Activated CD4-positive, alpha-beta T cell treated with anti-CD3 and anti-CD28 coated beads for 48 hours (primary cell): ENCODE measurements at places on chromosomes 12 and 14.

GRCh38 chr12:101470939-101471338 is 4.2 kb upstream of the SPIC start:
- DNase-seq = no peak

GRCh38 chr12:132899033-132899432 is 11.6 kb upstream of the CHFR start:
- no peak for DNase-seq

DNA sequence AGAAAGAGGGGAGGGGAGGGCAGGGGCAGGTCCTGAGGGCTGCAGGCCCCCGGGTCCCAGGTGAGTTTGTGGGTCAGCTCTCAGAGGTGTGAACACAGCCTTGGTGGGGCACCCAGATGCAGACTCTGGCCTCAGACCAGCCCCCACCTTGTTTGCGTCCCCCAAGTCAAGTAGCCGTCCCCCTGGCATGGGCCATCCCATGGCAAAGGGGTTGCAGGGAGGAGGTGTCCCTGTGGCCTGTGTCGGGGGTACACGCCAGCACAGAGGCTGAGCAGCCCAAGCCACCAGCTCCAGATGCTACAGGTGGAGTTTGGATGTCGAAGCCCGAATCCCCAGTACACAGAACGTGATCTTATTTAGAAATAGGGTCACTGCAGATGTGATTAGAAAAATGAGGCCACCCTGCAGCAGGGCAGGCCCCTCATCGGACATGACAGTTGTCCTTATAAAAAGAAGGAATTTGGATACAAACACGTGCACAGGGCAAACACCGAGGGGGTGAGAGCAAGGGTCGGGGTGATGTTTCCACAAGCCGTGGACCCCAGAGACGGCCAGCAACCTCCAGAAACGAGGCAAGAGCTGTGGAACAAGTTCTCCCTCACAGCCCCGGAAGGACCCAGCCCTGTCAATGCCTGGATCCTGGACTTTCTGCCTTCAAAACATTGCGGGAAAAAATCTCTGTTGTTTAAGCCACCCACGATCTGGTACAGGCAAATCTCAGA is 141.2 kb upstream of the C14orf180 start:
- no peak for DNase-seq

DNA sequence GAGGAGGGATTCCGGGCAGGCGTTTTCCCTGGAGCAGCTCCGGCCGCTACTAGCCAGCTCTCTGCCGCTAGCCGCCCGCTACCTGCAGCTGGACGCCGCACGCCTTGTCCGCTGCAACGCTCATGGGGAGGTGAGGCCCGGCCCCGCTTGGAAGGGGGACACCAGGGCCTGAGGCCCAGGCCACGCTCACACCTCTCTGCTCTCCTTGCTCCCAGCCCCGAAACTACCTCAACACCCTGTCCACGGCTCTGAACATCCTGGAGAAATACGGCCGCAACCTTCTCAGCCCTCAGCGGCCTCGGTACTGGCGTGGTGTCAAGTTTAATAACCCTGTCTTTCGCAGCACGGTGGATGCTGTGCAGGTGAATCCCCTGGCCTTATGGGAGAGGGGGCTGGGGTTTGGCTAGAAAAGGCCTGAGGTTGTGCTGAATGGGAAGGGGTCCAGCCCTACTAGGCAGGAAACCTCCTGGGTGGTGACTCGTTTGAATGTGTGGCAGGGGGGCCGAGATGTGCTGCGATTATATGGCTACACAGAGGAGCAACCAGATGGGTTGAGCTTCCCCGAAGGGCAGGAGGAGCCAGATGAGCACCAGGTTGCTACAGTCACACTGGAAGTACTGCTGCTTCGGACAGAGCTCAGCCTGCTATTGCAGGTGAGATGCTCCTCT is 597 bp downstream of the RNF31 start:
- DNase-seq = peak; percentile 21

DNA sequence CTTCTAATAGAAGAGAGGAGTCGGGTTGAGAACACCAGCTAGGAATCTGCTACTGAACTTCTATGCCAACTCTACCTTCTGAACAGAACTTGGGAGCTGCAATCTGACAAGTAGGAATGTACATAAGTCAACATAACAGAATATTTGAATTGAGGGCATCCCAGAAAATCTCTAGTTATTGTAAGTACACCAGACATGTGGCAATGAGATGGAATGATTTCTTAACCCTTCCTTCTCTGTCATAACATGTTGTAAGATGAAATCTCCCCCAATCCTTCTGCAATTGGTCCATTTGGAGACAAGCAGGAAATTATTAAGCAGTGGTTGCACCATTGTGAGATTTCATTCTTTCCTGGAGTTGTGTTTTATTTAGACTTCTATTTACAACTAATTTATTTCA is 68.7 kb upstream of the TMPO start:
- no peak for DNase-seq

- DNase-seq = no peak
Measured at GRCh38 chr12:67582844-67583243, 65.7 kb upstream of the DYRK2 start.

GRCh38 chr12:40117818-40118217 is 11.9 kb upstream of the SLC2A13 start:
- no peak for DNase-seq

DNA sequence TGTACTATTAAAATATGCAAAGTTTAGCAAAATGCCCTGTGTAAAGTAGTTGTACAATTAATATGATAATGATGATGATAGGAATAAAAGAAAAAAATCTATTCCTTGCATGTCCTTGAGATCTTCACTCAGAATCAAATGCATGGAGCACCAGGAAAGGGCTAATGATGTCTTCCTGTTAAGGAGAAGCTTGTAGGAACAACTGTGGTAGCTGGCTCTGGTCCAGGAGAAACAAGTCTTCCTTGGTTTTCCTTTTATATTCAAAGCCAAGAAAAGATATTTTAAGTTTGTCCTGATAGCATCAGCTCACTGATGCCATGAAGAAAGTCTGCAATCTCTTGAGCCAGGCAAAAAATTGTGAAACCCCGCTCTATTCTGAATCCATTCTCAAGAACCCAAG is 138.9 kb downstream of the PIK3C2G start:
- DNase-seq = no peak

DNA sequence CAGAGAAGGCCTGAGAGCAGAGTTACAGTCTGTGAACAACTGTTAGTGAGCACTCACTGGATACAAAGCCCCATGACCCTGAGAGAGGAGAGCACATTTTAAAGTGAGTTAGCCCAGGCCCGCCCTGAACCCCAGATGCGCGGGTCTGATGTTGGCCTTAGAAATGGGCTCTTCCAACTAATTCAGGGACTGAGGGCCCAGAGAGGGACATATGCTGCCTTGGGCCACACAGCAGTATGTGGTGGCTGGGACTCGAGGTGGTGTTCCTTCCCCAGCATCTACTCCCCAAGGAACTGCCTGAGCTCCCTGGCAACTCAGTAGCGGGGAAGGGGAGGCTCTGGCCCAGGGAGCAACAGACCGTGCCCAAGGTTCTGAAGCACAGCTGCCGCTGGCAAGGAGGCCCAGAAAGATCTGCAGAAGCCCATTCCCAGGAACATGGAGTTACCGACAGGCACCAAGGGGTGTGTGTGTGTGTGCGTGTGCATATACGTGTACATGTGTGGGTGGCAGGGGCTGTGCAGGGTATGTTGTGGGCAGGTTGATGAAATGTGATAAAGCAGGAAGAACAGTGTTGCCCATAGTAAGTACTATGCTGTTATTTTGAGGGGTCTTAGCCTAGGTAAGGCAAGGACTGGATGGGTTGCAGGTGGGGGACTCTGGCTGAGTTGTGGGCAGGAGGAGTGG is 40.5 kb downstream of the KRT80 start:
- no peak for DNase-seq

DNA sequence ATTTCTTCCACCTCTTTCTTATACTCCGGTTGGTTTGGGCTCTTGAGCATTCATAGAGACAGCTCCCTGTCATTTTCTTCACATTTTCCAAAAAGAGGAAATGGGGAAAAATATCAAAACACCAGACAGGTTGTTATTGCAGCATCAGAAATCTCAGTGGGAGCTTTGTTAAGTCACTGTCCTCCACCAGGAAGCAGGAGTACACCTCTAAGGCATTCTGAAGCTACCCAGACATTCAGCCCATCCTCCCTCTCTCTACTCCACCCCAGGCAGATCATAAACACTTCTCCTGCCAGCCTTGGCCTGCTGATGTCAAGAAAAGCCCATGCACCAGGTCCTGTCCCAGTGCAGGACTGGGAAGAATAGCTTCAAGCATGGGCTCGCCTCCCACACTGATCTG is 1198.3 kb downstream of the VRK1 start:
- no peak for DNase-seq

DNA sequence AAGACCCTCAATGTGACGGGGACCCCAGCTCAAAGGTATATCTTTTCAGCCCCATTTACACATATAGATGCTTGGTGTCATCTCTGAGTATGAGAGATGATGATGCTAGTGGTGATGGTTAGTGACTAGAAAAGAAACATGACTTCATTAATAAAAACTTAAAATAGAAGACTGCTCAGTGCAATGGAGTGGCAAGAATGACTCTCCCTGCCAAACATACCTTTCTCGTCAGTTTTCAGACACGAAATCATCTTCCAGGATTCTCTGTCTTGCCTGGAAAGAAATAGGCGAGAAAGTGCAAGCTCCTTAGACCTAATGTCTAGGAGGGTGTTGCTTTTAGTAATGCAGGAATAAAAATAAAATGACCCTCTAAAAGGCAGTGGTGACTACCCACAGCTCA is 71.7 kb downstream of the TPH2 start:
- no peak for DNase-seq

DNA sequence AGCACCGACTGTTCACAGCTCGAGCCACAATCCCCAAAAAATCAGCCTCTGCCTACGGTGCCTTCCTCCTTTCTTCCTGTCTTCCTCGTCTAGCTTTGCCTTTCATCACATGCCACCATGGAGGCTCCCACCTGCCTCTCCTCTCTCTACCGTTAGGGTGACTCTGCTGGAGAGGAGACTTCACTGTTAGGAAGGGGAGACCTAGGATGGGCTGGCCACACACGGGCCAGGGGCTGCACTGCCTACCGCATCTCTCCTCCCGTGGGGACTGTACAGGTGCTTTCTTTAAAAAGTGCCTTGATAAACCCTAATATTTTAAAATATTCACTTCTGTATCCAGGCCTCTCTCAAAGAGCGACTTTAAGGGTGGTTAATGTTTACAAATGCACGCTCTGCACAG is 1104.7 kb downstream of the BCL11B start:
- DNase-seq = no peak

- DNase-seq = no peak
Measured at GRCh38 chr14:59356767-59357166, 108.4 kb downstream of the GPR135 start.

DNA sequence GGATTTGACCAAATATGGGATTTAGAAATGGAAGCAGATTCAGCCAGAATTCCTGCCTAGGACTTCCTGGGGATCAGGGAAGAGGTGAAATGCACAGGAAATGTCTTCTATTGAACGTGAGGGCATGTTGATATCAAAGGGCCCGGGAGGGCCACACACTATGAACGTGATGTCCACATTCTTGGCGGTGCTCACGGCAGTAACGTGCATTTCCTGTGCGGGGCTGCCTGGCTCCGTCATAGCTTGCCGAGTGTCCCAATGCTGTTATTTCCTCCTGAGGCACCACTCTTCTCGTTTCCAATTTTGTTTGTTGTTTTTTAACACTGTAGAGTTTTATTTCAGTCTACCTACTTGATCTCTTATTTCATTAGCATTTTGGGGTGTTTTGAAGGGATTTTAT is 67.3 kb downstream of the ZNF664 start:
- no peak for DNase-seq

- DNase-seq = no peak
Measured at GRCh38 chr14:83923842-83924241, 1606.1 kb upstream of the FLRT2 start.

- no peak for DNase-seq
Measured at GRCh38 chr14:77562681-77563080, 53.8 kb downstream of the SPTLC2 start.

GRCh38 chr14:22391908-22392565 is 197.0 kb downstream of the DAD1 start:
- DNase-seq = no peak

DNA sequence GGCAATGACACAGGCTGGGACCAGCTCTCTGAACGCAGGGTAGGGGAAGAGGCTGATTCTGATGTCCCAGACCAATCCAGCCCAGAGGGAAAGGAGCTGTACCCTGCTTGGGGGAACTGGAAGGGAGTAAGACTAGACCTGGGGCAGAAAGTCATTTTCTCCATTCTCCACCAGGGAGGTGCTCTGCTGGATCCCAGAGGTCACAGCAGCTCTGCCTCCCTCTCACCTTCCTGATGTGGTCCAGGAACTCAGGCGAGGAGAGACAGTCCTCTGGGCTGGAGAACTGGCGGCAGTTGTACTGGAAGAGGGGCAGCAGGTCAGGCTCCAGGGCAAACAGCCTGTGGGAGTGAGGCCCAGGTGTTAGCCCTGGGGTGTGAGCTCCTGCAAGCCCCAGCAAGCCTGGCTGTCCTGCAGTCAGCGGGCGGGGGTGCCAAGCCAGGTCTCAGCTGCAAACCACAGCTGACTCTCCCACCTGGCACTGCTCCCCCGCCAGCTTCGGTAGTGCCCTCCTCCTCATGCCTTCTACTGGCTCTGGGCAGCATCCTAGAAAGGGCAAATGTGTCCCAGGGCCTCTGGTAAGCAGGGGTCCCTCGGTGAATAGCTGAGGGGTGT is 1.9 kb downstream of the NGB start:
- no peak for DNase-seq

DNA sequence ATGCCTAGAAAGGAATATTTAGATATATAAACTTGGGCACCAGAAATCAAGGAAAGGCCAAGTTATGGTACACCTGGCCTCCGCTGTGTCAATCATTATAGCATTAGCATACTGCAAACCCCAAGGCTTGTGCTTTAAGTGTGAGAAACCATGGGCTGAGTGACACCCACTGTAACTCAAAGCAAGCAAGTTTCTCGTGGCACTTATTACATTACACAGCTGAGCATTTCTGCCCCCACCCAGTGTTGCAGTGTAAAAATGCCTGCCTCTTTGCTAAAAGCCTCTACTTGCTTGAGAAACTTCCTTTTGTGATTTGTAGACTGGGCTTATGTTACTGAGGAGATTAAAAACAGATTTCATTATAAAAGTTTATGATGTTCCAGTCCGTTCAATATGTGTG is 122.0 kb downstream of the TGFB3 start:
- DNase-seq = no peak

DNA sequence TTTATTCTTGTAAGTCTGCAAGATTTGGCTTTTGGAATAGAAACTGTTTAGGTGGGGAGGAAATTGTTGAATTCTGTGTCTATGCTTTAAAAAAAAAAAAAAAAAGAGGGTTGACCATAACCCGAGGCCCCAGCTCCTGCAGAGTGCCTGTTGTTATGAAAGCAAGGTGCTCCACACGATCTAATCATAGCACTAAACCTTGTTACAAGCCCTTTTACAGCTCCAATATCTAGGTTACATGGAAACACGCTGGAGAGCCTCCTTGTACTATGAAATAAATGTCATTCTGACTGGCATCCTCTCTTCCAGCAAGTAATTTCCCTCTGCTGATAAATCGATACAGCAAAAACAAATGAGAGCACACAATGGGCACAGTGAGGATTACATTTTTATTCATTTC is 303.1 kb upstream of the SOX5 start:
- DNase-seq = no peak
